Stimulated activated CD4-positive, alpha-beta T cell treated with anti-CD3 and anti-CD28 coated beads, Interleukin-2, amount 100 ng/mL, for 24 hours (primary cell): ENCODE measurements at places on chromosomes 12 and 14.

DNA sequence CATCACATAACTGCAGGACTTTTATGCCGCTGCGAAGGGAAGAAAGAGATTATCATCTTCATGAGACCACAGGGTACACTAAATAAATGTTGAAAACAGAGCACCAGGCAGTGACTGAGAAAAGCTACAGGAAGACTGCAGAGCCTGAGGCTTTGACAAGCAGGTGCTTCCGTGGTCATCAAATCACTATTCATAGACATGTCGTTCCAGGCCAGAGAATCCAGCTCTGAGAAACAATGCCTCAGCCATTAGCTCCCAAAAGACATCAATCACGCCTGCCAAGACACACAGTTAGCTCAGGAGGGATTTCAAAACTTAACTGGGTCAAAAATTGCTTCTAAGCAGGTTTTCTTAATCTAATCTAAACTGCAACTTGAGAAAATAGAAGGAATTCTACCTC, 47.2 kb upstream of the GARIN6 start:
- DNase-seq: no peak

- no peak for DNase-seq
These were observed 14.7 kb downstream of the AACS start for GRCh38 chr12:125079648-125080645.

DNA sequence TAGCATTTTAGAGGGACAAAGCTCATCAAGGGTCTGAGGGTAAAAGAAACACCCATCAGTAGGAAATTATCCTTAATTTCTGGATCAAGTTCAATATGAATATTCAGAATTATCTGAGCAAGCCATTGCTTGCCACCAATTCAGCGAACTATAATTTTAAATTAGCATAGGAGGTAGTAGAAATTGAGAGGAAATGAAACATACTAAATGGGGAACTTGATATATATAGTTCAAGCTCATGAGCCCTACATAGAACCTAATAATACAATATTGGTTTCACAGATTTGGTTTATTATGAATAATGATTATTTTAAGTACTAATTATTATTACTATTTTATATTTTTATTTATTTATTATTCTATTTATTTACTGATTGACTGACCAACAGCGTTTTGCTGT, 42.1 kb upstream of the GXYLT1 start:
- DNase-seq: no peak

DNA sequence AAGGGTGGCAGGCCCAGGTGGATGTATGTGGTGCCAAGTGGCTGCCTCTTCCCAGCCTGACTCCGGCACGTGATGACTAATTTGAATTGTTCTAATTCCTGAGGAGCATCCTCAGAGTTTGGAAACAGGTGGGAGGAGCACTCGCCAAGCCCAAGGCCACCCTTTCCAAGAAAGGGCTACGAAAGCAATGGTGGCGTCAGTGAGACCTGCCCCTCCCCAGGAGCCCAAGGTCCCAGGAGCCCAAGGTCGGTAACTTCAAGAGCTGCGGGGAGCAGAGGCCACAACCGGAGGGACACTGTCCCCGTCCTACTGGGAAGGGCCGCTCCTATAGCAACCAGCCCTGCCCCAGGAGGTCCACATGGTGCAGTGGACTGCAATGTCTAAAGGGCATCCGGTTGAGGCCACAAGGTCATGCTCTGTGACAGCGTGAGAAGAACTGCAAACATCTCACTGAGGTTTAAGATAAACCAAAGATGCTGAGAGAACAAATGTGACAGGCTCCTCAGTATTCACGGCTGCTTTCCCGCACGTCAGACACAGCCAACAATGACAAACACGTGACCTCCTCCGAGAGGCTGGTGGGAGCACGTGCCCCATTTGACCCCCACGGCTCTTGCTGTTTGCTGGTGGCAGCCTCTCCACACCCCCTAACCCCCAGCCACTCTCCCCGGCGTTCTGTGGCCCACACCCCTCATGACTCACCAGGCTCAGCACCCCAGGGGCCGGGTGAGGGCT, 79.6 kb downstream of the ITPK1 start:
- DNase-seq: no peak

DNA sequence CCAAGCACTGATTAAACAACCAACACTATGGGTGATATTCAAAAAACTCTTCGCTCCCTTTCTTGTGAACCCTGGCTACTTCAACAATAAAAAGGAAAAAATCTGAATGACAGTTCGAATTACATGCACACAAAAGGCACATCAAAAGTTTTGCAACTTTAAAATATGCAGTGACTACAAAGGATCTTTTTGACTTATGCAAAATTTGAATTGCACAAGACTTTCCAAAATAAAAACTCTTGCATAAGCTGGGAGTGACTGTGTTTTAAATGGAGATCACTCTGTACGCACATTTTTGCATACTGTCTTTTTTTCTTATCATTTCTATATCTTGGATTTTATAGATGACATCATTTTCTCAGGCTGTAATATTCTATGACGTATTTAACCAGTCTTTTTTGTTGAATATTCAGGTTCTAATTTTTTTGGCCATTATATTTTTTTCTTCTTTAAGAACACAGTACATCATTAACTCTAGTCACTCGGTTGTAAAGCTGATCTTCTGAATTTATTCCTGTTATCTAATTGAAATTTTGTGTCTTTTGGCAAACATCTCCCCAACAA, 667.6 kb upstream of the TBX3 start:
- DNase-seq: no peak

DNA sequence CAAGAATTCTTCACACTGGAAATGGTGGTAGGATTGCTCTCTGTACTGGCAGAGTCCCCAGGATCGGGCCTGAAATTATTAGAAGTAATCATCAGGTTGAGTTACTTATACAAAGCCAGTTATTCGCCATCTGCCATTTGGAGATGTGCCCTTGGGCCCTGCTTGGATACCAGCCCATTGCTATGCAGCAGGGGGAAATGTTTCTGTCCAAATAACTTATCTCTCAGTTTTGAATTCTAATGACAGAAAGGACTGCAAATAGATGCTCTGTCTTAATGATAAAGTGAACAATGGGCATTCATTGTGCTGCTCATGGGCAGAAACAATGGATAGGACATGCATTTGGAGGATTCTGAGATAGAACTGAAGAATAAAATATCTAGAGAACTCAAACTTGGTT, 139.1 kb upstream of the PELI2 start:
- no peak for DNase-seq

GRCh38 chr12:91572869-91573268, 390.3 kb upstream of the DCN start:
- DNase-seq: no peak

GRCh38 chr14:59507063-59507751, 22.9 kb downstream of the JKAMP start:
- DNase-seq: peak; percentile 44

GRCh38 chr12:131830335-131830913, 2.2 kb downstream of the MMP17 start:
- peak; percentile 26 for DNase-seq

GRCh38 chr14:53924753-53925152, 31.9 kb downstream of the BMP4 start:
- no peak for DNase-seq

GRCh38 chr12:121580959-121581685, at the start of gene KDM2B:
Gene KDM2B (minus strand): TSS chr12:121581023. CDS start chr12:121580911, 112 bp downstream.
- DNase-seq: peak; percentile 31

DNA sequence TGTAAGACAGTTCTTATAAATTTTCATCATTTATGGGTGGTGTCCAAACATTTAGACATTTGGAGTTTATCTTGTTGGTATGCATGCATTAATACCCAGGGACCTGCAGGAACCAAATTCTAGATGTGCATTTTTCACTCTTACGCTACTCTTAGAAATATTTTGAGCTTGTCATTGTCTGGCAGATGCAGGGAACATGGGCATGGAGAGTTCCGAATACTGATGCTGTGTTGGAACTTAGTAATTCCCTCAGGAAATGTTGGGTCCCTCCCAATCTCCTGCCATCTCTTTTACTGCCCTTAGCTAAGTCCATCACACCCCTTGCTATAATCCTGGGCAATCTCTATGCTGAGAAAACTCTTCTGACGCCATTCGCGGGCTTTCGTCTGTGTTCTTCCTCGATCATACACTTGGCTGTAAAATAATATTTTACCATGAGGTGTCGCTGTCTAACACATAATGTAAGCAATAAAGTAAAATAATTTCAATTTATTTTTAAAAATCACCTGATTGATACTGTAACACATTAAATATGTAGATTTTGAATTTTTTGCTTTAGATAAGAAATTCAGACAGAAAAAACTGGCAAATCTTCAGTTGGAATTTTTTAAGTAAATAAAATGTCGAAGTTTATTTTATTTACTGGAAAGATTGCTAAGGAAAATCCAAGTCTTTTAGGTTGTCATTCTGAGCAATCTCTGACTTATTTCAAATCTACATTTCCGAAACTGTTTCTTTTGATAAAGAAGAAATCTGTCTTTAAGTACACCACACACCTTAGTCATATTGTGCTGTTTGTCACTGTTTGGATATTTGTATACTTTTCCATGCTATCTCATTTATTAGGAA, 304.1 kb upstream of the SSTR1 start:
- peak; percentile 6 for DNase-seq

DNA sequence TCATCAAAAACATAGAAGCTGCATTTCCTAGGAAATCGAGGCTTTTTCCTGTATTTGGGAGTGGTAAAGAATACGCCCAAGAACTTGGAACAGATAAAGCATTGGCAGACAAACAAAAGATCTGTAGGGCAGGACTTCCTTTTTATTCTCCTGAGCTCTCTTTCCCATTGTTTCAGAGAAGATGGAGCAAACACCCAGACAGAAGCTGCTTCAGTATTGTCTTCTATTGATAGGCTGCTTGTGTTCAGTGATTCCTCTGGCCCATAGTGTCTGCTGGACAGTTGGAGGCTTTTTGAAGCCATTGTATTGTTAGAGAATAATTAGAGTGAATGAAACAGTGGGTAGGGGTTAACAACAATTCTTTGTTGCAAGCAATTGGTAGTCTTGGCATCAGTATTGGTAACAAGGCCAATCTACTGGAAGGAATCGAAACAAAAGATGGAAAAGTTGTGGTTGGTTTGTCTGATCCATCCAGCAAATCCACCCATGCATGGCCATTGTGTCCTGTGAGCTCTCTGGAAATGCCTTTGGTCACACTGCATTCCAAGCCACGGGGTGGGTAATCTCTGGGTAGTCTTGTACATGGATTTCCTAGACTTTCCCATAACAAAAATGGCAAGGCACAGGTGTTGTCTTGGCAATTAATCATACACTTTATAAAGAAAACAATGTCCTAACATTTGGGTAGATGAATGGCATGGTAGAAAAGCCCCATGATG, 424.8 kb downstream of the RAD51B start:
- no peak for DNase-seq

DNA sequence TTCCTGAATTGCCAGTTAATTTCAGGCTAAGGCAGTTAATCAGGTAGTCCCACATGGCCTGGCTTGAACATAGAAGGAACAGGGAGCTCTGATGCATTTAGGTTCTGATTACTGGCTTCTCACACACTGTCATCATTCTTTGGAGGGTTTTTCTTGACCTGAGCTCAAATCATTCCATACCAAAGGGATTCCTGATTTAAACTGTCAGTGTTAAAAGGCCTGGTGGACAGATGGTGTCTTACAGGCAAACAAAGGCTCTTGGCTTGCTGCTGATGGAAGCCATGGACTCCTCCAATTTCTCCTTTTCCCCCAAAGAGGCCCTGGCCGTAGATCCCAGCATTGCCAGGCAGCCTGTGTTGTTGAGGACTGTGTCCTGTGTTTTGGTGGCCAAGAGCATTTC, 30.2 kb downstream of the CACNA1C start:
- no peak for DNase-seq

- no peak for DNase-seq
These were observed at the start of gene KRT83 for GRCh38 chr12:52320784-52321400. Gene KRT83 (minus strand): TSS chr12:52321398. CDS start chr12:52321335, 63 bp downstream.

DNA sequence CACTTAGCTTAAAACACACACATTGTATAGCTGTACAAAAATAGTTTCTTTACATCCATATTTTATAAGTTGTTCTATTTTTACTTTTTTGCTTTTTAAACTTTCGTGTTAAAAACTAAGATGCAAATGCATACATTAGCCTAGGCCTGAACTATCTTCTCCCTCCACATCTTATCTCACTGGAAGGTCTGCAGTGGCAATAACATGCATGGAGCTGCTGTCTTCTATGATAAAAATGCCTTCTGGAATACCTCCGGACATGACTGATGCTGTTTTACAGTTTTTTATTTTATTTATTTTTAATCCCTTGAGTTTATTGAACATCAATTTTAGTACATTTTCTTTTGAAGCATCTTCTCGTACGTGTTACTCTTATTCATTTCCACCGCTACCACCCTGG, 112.3 kb upstream of the TSPAN8 start:
- no peak for DNase-seq

DNA sequence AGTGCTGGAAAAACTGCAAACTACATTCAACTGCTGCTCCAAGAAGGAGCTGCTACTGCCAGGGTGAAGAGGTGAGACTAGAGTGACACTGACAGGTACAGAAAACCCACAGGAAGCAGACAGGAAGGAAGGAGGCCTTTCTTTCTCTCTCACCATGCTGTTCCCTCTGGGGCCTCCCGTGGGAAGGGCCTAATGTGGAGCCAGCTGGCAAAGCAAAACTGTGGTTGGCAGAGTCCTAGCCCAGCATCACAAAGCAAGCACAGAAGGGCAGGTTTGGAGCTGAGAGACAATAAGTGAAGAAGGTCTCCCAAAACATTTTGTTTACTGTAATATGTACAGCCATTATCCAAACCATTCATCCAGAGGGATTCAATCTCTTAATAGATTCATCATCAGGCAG, 122.5 kb upstream of the MAX start:
- no peak for DNase-seq

DNA sequence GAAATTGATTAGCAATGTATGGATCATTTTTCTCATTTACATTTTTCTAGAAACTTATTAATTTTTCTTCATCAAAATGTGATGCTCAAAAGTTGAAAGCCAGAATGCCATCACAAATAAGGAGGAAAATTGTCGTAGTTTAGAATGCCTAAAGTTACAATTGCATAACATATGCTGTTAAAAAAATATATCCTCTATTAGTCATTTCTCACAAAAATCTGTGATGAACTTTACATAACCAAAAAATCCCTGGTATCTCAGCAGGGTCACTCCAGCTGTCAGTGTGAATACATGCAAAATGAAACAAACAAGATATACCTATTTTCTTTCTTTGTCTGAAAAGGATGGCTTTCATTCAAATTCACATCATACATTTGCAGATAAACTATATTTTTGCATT, 358.9 kb downstream of the PAWR start:
- DNase-seq: no peak
